Type B pancreatic cell (in vitro differentiated cells): ENCODE measurements at places on chromosomes 12 and 14. TPM values are rescaled to one million over a fixed set of nuclear protein-coding genes. Genes with fewer than 3 reads are reported as not detected.

- no peaks in the 10 kb centered on the region for H3K4me1 ChIP-seq
- no peak overlapping the region for H3K4me3 ChIP-seq
- no peak overlapping the region for H3K27ac ChIP-seq
- H3K27me3 ChIP-seq: no peaks in the 10 kb centered on the region
- H3K36me3 ChIP-seq: peaks cover 7% of the 10 kb centered on the region
These were observed 8.4 kb downstream of the RPL6 start for GRCh38 chr12:112401054-112401453.

GRCh38 chr14:68322940-68323620 lies 469.8 kb downstream of the ZFP36L1 start:
- H3K4me1 ChIP-seq: peaks cover 28% of the 10 kb centered on the region
- H3K4me3 ChIP-seq: no peak overlapping the region
- DNase-seq: no peak
- H3K36me3 ChIP-seq: peaks cover 10% of the 10 kb centered on the region
- no peak overlapping the region for H3K27ac ChIP-seq
- no peaks in the 10 kb centered on the region for H3K27me3 ChIP-seq

- H3K36me3 ChIP-seq: no peaks in the 10 kb centered on the region
- no peak overlapping the region for H3K27ac ChIP-seq
- H3K27me3 ChIP-seq: no peaks in the 10 kb centered on the region
These were observed 84.1 kb downstream of the FRMD6 start for GRCh38 chr14:51735851-51736250.

- peaks cover 4% of the 10 kb centered on the region for H3K36me3 ChIP-seq
- peak overlapping the region; percentile 95 for H3K27ac ChIP-seq
- peaks cover 31% of the 10 kb centered on the region for H3K4me1 ChIP-seq
- peak overlapping the region; percentile 99 for H3K4me3 ChIP-seq
- no peaks in the 10 kb centered on the region for H3K27me3 ChIP-seq
These were observed 320 bp upstream of the PRPF39 start for GRCh38 chr14:45083617-45083975.

The TTC9 gene
- 14.9 and 32.0 TPM in 2 replicates for total RNA-seq

DNA sequence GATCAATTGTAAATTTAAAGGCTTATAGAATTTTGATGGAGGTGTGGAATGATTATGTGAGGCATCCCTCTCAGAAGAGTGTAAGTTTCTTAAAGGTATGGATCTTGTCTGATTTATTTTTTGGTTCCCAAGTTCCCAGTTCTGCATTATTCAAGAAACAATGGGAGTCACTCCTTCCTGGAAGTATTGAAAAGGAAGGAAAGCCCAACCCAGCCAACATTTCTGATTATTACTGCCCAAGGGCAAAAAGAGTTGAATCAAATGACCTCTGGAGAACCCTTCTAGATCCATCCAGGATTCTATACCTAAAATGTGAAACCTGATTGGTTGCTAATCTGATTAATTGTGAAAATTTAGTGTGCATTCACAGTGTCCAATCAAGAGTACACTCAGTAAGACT lies 166.2 kb downstream of the ANO2 start:
- H3K27me3 ChIP-seq: peaks cover 34% of the 10 kb centered on the region
- H3K4me3 ChIP-seq: no peak overlapping the region
- no peak overlapping the region for H3K27ac ChIP-seq
- H3K4me1 ChIP-seq: peaks cover 10% of the 10 kb centered on the region
- no peak for DNase-seq

The CCDC38 gene
- 0.29 TPM in 1 of 2 replicates, not detected in the other for total RNA-seq

- no peaks in the 10 kb centered on the region for H3K36me3 ChIP-seq
- no peak overlapping the region for H3K27ac ChIP-seq
These were observed 1768.1 kb upstream of the SEL1L start for GRCh38 chr14:83301791-83302190.

DNA sequence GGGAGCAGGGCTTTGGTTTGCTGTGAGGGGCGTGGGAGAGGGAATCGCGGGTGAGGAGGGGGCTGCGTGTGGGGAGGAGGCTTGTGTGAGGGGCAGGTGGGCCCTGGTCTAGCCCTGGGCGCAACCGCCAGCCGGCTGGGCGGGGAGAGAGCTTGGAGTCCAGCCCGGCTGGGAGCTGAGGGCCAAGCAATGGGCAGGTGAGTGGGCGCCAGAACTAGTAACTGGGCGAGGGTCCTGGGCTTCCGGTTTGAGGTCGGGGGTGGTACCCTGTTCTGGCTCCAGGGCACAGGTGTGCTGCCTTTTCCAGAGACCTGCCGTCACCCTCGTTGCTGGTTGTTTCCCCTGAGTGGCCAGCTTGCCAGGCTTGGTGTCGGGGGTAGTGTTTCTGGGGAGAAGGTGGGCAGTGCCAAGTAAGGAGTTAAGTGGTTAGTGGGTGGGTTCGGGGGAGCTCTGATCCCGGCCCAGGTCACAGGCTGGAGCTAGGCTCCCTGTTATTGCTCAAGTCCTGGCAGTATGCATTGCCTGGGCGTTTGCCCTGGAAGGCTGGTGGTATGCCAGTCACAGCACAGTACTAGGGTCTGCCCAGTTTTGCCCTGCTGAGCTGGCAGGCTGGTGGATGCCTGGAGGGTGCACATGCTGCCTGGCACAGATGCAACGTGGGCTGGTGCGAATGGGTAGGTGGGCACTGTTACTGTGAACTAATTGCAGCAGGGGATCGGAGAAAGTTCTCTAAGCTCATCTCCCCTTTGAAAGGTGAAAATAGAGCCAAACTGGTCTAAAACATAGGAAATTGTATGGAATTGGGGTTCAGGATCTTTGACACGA lies 683 bp downstream of the CIPC start:
- H3K4me1 ChIP-seq: peaks cover 38% of the 10 kb centered on the region
- H3K36me3 ChIP-seq: no peaks in the 10 kb centered on the region
- peak overlapping the region; percentile 90 for H3K4me3 ChIP-seq
